Activated CD4-positive, alpha-beta T cell treated with anti-CD3 and anti-CD28 coated beads, Interleukin-2, amount 10 ng/mL, durations not matched to agents 7 days and 5 days (primary cell): ENCODE measurements at places on chromosomes 5 and 9. TPM values are rescaled to one million over a fixed set of nuclear protein-coding genes. Genes with fewer than 3 reads are reported as not detected.

The CYLC2 gene
- not detected for total RNA-seq

The PAEP gene
- total RNA-seq, result not detected

The SPZ1 gene
- not detected for total RNA-seq

The KCTD16 gene
- total RNA-seq, result 0.15 TPM
